ENCODE measurements at places on chromosomes 13 and 19.

GRCh38 chr13:82370316-82370715, 1512.0 kb downstream of the SLITRK1 start:
- DNase-seq: no peak

- DNase-seq: no peak
These were observed 121.6 kb upstream of the SGCG start for GRCh38 chr13:23059173-23059572.

DNA sequence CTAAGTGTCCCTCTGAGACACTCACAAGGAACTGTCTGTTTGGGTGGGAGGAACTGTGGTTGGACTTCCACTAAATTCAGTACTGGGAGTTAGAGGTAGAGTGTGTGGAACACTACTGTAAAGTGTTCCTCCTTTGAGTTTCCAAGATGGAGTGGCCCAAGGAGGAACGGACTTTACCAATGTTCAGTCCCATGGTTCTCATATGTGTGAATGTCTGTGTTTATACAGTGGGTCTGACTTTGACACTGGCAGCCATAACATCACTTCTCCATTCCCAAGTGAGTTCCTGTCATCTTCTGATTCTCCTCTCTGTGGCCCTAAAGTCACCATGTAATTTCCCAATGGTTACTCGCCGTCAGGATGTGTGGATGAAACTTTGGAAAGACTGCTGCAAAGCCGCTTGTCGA, 136.8 kb upstream of the SERP2 start:
- DNase-seq: no peak

- DNase-seq: no peak
These were observed 122.0 kb downstream of the UQCRFS1 start for GRCh38 chr19:29090783-29091526.

DNA sequence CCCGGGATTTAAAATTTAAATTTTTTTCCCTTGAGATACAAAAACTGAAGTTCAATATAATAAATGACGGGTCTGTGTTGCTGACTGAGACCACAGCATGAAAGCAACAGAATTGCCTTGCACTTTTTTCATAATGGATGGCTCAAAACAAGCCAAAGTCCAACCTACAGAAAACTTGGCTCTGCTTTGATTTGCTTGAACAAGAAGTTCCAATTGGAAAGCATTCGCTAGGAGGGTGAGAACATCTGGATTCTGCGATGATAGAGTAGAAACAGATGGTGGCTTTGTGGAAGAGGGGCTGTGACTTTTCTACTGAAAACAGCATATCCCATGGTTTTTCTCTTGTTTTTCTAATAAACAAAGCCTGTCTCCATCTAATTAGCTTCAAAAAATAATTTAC, 46.4 kb downstream of the THSD1 start:
- no peak for DNase-seq

GRCh38 chr13:28590461-28590860, 68.5 kb upstream of the POMP start:
- DNase-seq: no peak

DNA sequence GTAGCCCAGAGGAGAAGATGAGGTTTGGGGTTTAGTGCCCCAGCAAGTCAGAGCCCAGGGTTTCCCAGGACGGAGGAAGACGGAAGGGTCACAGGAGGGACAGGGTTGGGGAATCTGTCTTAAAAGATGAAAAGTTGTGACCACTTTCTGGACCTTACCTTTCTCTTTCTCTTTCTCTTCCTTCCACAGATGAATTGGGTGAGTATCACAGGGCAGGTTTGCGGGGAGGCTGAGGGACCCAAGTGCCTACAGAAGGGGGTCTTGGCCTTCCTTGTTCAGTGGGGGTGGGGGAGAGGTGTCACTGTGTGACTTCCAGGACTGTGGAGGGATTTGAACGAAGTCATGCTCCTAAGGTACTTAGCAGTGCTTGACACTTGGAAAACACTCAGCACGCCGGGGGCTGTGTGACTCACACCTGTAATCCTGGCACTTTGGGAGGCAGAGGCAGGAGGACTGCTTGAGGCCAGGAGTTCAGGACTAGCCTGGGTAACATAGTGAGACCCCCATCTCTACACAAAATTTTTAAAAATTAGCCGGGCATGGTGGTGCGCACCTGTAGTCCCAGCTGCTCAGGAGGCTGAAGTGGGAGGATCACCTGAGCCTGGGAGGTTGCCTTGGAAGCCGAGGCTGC, 8.5 kb downstream of the RELB start:
- DNase-seq: no peak

DNA sequence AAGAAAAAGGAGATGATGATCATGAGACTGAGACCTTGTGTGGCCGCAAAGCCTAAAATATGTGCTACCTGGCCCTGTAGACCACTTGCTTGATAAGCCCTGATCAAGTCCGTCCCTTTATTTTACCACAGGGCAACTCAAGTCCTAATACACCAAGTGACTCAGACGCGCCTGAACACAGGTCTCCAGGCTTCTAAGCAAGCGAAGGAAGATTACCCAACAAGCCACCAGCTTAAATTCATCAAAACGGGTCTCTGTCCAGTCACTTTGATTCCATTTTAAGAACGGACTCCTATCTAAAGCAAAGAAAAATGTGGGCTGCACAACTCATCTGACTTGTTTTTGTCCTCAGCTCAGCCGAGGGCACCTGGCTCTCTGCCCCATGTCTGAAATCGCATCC, 26.8 kb downstream of the SLC7A1 start:
- no peak for DNase-seq

GRCh38 chr19:17332677-17333581, 1.7 kb downstream of the ANO8 start:
- DNase-seq: no peak

- no peak for DNase-seq
These were observed 6.2 kb upstream of the SMG9 start for GRCh38 chr19:43760941-43761340.
